Thoracic aorta (tissue), 2 donors: ENCODE measurements at places on chromosomes 4 and X. TPM values are rescaled to one million over a fixed set of nuclear protein-coding genes. Genes with fewer than 3 reads are reported as not detected.

- DNase-seq = no peak
Observed at GRCh38 chr4:16118090-16118489, 34.3 kb upstream of the PROM1 start.

DNA sequence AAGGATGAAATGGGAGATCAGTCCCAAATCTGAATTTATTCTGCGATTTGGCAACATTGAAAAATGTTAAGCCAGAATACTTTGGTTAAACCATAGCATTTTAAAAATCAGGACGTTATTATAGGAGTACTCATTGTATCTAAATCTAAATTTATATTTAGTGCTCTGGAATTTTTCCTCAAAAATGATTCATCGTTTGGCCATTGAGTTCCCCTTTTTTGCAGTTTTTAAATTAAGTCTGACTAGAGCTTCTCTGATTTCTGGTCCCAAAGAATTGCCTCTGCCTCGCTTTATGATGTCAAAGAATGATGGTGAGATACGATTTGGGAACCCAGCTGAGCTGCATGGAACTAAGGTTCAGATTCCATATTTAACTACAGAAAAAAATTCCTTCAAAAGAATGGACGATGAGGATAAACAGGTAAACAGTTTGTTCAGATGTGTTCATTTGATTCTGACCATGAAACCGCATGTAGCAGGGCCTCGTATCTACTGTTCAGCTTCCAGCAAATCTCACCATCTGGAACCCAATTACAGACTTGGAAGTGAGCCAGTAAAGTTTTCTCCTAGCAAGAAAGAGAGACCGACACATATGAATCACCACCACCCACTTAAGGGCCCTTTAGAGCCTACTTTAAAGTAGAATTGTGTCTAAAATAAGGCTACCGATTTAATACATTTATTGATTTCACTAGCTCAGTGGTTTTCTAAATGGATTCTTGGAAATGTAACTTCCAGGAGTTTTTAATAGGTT, 75.6 kb downstream of the REPS2 start:
- DNase-seq = no peak

DNA sequence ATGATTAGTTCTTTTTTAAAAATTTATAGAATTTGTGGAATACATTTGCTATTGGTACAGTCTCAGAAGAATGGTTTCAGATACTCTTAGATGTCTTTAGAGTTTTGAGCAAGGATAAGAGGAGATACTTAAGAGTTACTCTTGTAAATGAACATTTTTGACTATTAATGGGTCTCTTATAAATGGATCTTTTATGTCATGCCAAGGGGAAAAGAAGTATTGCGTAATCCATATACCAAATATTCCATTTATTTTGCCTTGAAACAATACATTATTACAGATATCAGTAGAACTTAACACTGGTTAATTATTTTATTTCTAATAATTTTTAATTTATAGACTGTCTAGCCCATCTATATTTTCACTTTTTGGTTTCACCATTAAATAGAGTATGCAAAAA, 17.2 kb upstream of the DCAF4L1 start:
- DNase-seq = no peak

Gene CENPVL2
- total RNA-seq = not detected

DNA sequence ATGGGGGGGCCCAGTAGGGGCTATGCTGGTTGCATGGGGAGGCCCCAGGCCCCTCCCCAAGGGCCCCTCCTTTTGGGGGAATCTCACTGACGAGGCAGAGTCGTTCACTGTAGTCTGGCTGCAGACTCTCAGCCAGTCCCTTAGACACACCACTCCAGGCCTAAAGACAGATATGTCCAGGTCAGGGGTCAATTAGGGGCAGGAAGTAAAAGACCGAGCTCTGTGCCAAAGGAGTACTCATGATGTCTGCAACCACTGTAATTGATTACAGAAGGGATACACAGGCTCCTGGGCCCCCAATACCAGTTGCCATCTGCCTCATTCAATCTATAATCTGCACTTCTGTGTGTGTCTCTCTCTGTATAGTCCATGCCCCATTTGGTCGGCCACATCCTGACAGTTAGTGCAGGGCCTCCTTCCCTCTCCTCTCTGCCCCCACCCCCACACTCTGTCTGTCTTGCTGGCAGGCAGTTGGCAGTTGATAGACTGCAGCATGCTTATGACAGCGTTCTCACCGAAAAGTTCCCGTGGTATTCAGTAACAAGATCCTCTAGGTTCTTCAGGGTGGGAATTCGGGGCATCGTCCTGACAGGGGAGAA, 1.3 kb upstream of the CXorf65 start:
- no peak for DNase-seq

DNA sequence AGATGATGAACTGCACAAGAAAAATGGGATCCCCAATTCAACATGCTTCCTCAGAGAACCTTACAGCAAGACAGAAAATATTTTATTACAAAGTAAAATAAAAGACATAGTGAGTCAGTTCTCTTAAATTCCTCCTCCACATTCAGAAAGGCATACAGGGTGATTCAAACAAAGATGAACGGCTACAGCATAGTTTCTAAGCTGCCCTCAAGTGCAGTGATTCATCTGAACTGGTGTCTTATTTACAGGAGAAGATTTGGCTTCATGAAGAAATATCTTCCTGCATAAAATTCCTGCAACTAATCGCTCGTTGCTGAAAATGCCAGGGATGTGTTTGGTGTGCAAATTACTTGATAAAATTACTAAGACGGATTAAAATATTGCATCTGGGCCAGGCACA, 103.6 kb downstream of the PRKX start:
- no peak for DNase-seq
